ENCODE measurements at places on chromosomes 5 and 9.

DNA sequence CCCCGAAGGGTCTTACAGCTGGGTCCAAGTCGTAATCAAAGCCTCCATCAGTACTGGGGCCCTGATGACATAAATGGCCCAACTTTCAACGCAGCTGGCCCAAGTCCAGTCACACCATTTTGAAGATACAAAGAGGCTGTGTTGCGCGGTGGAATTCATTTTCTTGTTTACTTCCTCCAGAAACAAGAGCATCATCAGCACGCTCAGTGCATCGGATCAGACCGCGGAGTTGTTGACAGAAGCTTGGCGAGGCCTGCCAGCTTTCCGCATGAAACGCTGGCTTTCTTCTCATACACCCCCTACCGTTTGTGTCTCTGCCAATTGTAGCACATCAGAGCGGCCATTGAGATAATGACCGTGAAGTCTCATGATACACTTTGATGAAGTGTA lies 101.7 kb upstream of the SPATA31D4 start:
- no peak for DNase-seq

DNA sequence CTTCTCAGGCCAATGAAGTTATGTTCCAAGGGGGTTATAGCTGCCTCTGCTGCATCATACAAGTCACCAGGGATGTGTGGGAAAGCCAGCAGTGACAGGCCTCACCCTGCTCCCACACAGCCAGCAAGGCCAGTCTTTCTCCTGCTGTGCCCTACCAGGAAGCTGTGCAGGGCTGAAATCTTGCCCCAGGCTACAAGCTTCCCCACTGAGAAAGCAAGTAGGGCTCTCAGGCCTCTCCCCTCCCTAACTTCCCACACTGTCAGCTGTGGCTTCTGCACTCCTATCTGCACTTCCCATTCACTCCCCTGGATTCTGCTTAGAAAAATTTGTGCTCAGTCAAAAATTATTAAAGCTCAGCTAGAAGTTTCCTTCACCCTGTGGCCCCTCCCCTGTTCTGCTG lies 611.2 kb upstream of the ZNF608 start:
- no peak for DNase-seq

DNA sequence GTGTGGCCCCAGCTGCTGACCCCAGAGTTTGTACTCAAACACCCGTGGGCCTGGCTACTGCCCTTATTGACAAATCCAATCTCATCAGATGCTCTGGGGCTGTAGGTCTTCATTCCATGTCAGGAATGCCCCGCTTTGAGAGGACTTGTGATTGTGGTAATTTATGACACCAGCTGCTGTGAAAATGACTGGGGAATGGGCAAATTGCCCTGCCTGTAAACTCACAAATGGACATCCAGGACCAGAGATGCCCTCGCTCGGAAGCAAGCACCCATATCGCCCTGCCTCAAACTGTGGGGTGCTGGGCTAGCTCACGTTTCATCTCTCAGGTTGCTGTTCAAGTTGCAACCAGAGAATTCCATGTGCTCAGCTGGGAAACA lies 225.9 kb upstream of the MAP3K1 start:
- DNase-seq: no peak

DNA sequence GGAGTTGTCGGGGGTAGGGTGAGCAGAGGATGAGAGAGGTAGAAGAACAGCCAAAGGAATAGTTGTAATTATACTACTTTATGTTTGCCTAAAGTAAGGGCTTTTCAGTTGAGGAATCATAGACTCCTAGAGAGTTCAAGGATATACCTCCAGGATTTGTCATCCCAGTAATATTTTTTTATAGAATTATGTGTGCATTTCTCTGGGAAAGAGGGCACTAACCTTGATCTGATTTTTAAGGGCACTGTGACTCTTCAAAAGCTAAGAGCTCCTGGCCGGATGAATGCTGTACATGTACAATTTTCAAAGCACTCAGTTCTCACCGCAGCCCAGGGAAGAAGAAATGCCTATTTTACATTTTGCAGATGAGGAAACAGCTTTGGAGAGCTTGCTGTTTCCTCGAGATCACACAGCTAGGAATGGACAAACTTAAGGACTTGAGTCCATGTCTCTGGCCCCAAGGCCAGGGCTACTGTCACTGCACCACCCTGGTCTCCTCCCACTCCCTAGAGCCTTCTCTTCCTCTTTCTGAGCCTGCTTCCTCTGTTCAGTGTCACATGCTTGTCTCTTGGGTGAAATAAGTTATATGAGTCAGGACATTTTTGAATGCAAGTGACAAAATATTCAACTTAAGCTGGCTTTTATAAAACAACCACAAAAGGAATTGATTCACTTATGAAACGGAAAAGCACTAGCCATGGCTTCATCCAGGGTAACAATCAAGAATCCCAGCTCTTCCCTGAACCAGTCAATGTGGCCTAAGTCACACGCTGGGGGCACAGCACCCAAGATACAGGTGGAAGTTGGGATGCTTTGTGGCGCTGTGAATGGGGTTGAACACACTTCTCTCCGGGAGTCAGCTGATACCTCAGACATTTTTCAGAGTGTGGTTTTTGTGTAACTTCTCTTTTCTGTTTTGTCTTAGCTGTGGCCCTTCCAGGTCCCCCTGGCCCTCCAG lies 45.7 kb upstream of the TGFBR1 start:
- DNase-seq: peak; percentile 38

DNA sequence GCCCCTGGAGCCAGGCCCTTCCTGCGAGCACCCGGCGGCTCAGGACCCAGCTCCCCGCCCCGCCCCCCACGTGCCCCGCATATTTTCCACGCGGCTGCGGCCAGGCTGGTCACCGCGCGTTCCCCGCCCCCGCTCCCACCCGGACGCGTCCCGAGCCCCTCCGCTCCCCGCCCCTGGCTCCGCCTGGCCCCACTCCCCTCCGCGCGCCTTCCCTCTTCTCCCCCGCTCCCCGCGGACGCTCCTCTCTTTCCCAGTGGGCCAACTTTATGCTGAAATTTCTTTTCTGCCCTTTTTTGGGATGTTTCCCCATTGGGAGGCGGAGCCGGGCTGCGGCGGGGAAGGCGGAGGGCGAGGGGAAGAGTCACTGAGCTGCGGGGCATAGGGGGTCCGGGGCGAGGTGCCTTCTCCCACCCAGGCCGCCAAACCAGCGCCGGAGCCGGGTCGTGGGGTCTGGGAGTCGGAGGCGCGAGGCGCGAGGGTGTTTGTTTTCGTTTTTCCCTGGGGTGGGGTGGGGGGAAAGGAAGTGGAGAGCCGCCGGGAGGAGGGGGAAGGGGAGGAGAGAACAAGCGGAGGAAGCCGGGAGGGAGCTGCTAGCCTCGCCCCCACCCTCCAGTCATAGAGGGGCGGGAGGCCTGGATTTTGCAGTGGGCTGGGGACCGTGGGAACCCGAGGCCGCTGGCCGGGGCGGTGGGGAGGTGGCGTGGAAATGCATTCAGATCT lies 1.0 kb upstream of the TPM2 start:
- DNase-seq: peak; percentile 37

- no peak for DNase-seq
Observed at GRCh38 chr9:92393686-92394085, 10.7 kb downstream of the OGN start.

GRCh38 chr9:125586172-125586511 lies 120.9 kb downstream of the MAPKAP1 start:
- no peak for DNase-seq

DNA sequence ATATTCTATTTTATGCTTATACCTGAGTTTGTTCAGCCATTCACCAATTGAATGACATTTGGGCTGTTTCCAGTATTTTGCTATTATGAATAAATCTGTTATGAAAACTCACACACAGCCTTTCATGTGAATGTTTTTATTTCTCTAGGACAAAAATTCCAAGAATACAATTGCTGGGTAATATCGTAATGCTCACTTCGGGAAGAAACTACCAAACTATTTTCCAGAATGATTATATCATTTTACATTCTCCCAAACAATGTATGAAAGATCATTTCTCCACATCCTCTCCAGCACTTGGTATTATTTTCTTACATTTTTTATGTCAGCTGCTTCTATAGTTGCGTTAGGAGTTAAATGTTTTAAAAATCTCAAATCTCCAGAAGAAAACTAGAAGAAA lies 58.3 kb upstream of the LHFPL2 start:
- DNase-seq: no peak

DNA sequence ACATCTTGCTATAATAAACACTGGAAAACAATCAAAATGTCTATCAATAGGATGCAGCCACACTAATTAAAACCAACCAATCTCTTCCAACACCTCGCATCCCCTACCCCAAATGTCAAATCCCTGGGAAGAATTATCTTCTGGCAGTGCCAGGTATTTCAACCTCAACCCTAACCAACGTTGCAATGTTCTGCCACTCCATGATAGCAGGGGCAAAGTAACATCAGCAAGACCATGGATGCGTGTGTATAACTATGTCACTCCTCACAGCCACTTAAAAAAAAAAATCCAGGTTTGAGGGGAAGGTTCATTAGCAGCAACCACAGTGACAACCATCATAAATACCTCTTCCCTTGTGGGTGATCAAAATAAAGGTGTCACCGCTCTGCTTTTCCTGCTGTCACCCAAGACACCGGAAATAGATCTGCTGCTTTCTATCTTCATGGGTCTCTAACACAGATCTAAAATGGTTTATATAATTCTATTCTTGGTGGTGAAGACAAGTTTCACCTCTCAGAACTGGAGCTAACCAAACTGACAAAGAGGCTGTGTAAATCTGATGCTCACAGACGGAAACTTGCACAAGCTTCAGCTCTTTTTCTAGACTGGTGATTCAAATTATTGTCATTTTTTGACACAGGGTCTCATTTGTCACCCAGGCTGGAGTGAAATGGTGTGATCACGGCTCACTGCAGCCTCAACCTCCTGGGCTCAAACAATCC lies 9.9 kb downstream of the HSPA9 start:
- peak; percentile 42 for DNase-seq

- no peak for DNase-seq
Observed at GRCh38 chr9:129177443-129177790, 644 bp downstream of the IER5L start.

- no peak for DNase-seq
Observed at GRCh38 chr5:173507171-173507570, 109.3 kb downstream of the BOD1 start.

- no peak for DNase-seq
Observed at GRCh38 chr5:93610581-93611272, 27.7 kb downstream of the NR2F1 start.

- DNase-seq: no peak
Observed at GRCh38 chr9:130904070-130905044, 7.7 kb upstream of the QRFP start.

DNA sequence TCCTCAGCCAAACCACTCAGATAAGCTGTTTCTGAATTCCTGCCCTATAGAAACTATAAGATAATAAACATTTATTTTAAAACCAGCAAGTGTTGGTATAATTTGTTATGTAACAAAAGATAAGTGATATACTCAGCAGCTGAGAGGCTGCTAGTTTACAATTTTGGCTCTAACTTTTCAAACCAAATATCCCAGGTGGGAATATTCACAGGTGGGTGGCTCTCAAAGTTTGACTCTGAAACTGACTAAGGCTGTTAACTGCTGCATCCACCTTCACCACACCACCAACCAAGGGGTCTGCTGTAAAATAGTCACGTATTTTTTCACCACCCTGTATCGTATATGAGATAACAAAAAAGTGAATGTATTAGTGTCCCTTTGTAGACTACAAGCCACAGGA lies 9.7 kb upstream of the ZNF366 start:
- DNase-seq: no peak

- DNase-seq: no peak
Observed at GRCh38 chr5:125525356-125525755, 778.9 kb upstream of the ZNF608 start.

DNA sequence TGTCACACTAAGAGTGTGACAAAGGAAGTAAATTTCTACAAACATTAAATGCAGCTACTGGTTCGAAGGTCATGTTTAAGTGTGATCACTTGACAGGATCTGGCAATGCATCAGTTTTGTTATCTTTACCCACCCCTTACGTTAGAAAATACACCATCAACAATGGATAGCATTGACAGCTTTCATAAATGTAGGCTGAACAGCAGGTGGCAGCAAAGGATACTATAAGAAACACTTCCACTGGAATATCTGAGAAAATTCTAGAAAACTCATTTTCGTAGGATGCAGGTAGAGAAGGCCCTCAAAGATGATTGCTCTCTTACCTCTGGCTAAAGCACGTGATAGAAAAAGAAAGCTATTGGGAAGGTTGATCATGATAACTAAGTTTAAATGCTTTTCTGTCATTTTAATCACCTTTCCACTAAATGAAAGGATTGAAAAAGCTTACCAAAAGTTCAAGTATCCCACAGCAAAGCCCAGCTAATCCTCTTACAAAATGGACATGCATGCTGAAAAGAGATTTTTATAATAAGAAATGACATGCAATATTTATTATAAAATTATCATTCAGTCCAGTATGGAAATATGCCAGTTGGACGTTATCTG lies 292.5 kb downstream of the PARP8 start:
- DNase-seq: no peak

DNA sequence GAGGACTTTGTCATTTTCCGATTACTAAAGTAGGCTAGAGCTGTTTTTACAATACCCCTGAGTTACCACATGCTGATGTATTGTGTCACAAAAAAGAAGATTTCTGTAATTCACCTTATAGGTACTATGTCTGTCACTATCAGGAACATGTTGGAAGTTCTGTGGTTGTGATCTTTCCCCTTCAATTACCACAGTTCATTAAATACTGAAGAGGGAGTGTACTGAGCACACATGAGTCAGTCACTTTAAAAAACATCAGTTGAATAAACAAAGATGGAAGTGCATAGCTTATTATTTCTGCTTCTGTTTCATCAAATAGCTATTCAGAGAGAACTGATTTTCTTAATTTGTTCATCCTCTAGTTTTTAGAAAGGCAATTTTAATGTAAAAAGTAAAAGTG lies 31.7 kb downstream of the AP3S1 start:
- DNase-seq: no peak

- no peak for DNase-seq
Observed at GRCh38 chr5:17396247-17396646, 101.8 kb upstream of the TAF11L2 start.

DNA sequence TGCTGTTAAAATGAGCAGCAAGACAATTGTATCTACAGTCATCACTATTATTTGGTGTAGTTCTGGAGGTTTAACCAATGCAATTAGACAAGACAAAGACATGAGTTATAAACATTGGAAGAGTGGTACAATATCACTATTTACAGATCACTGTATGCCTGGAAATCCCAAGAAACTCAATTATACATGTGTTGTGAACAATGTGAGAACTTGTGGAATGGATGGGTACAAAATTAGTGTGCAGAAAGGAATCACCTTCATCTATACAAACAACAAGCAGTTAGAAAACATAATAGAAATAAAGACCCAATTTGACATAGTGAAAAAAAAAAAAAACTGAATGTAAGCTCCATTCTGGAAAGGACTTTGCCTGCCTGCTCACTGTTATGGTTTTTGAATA lies 12.4 kb upstream of the CCDC112 start:
- no peak for DNase-seq

- no peak for DNase-seq
Observed at GRCh38 chr5:4929092-4929655, 211.0 kb upstream of the ADAMTS16 start.

- no peak for DNase-seq
Observed at GRCh38 chr5:44914221-44914620, 105.5 kb downstream of the MRPS30 start.

DNA sequence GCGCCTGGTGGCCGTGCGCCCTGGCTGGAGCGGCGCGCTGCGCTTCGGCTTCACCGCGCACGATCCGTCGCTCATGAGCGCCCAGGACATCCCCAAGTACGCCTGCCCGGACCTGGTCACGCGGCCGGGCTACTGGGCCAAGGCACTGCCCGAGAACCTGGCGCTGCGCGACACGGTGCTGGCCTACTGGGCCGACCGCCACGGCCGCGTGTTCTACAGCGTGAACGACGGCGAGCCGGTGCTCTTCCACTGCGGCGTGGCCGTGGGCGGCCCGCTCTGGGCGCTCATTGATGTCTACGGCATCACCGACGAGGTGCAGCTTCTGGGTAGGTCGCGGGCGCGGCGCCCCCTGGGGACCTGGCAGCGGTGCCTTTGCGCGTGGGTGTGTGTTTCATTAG lies 28.9 kb downstream of the NEURL1B start:
- DNase-seq: no peak
